Kidney epithelial cell (primary cell): ENCODE measurements at places on chromosomes 2 and 18. TPM values are rescaled to one million over a fixed set of nuclear protein-coding genes. Genes with fewer than 3 reads are reported as not detected.

- DNase-seq, result no peak
These were observed 4.5 kb downstream of the CRIM1 start for GRCh38 chr2:36360063-36360462.

Gene ASXL3
- total RNA-seq, result 1.4 and 1.8 TPM in 2 replicates

- DNase-seq, result no peak
These were observed 75.0 kb upstream of the ID2 start for GRCh38 chr2:8606649-8607550.

Gene CPS1
- total RNA-seq, result 1.2 and 3.8 TPM in 2 replicates

Gene TMEM247
- not detected in 2 replicates for total RNA-seq

Gene MERTK
- total RNA-seq, result 2.7 and 4.1 TPM in 2 replicates

DNA sequence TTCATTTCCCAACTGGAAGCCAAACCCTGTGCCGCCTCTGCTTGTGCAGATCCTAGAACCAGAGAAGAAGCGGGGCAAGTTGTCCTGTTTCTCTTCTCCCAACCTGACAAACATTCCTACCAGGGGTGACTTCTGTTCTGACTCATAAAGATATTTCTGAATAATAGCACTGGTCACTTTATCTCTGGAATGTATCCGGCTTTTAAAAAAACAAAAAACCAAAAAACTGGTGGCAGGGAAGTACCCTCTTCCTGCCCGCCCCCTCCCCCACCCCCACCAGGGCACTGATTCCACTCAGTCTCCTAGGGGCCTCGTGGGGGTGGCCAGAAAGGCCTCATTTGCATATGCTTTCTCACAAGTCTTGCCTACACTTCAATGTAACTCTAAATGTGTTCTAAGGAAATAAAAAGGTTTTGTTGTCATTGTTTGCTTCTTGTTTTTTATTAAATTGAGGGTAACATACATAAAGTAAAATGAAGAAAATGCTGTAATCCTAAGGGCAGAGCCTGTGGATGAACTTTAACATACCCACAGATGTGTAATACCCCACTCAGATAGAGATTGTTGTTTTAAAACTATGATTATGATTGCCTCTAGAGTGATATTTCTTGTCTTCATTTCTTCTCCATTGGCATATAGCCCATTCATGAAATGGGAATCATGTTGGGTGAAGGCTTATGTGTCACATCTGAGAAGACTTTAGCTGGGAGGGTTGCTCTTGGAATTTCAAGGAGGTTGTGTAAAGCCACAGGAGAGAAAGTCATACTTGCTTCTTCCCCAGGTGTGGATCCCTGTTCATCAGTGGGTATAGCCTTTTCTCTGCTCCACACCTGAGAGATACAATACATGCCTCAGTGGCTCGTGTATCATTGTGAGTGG lies 5.3 kb upstream of the FOSL2 start:
- DNase-seq, result no peak

DNA sequence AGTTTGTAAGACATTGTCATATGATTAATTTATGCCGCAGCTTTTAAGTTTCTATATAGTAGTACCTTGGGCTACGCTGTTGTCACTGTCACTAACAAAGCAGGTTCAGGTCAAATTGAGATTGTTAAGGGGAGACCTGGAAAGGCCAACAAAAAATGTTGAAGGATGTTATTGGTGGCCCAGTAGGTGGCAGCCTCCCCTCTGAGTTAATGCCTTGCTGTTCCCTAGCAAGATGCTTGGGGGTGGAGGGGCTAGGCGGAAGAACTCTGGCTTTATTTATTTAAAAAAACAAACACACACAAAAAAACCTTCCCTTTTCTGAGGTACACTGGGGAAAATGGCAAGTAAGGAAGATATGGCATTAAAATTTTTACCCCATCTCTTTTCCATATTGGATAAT lies 128.3 kb upstream of the ATP5MC3 start:
- DNase-seq, result no peak

DNA sequence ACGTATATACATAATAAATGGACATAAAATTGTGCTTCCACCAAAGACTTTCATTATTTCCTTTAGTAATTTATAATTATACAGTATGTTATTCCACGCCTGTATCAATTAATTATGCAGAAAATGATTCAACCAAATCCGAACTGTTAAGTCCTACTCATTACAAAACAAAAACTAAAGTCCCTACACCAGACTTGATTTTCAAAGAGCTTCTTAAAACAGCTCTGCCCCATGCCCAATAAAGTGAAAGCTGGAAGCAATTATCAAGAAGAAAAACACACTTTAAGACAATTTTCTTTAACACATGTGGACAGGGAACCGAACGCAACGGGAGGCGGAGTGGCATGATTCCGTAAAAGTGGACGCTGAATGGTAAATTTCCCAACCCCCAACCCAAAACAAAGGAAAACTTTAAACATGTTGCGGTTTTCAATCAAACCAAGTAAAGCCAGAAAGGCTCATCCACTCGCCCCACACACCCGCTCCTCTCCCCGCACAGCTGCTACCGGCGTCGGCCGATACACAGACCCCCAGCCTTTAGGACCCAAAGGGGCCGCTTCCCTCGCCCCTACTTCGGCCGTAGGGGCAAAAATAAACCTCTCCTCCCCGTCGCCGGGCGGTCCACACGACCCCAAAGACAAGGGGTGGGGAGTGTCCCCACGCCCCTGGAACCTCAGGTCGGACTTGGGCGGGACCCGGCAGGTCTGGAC lies 705 bp downstream of the YES1 start:
- DNase-seq, result no peak

DNA sequence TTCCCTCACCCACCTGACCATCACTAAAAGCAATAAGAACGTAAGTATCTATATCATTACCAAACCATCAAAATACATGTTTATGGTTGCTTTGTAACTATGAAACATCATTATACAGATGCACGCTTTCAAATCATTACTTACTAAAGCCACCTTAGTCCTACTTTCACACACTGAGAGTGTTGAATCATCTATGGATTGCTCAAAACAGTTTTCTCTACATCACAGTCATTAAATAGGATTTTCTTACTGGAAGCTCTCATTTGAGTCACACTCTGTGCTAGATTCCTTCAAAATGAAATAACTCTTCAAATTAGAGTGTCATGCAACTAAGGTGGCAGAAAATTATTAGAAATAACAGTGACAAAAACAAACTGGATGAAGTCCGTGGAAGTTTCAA lies 878.4 kb downstream of the CPS1 start:
- no peak for DNase-seq
